ENCODE measurements at places on chromosomes 5 and 9.

DNA sequence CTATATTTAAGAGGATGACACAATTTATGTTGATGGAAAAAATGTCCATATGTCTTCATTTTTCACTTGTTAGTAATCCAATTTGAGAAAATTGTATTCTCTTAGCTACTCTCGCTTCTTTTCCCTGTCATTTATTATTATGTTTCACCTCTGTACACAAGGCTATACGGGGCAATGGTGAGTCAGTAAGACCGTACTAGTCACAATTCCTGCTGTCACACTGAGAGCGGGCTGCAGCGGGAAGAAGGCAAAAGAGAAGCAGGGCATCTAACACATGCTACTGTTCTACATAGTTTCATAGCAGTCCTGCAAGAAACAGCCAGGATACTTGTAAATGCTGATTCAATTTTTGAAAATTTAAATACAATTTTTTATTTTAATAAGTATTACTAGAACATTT lies 23.3 kb upstream of the PRDM9 start:
- DNase-seq = no peak

DNA sequence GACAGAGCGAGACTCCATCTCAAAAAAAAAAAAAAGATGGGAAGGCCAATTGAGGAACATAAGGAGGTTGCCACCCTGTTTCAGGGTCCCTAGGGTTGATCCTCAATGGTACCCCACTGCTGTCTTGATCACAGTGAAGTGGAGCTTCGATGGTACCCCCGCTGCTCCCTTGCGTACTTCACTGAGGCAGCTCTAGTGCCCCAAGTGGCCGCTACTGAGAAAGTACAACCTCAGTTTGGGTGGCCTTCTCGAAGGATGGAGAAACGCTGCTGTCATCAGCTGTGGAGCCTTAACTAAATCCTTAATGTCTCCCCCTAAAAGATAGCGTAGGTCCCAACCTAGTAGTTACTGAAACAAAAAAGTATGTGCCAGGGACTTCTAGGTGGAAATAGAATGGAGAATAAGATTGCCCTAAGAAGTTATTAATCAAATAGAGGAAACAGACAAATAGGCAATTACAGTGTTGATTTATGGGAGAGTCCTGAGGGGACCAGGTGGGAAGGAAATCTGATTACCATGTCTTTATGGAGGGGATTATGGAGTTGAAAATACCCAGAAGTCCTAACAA lies 6.3 kb downstream of the TESK1 start:
- peak; percentile 46 for DNase-seq

DNA sequence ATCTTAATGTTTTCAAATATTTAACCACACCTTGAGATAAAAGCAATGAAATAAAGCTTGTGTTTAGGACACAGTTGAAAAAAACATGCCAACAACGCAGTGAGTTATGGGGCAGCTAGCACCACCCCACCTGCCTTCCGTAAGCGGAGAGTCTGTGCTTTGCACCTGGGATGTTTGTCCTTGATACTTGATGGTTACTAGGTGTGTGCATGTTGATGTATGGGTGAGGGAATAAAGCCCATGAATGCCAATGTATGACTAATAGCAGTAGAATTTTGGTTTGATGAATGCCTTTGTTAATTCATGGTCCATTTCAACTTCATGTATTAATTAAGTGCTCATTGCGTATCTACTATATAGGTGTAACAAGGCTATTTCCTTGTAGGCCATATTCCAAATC lies 74.0 kb downstream of the PCSK5 start:
- DNase-seq = no peak

- DNase-seq = no peak
These were observed 216.9 kb downstream of the NR3C1 start for GRCh38 chr5:143186623-143187022.

- peak; percentile 47 for DNase-seq
These were observed at the start of gene PCDHGA7 for GRCh38 chr5:141382469-141383294. Gene PCDHGA7 (plus strand): TSS chr5:141382742. CDS start chr5:141382900, 158 bp downstream.

GRCh38 chr9:16602494-16602893 lies 268.0 kb downstream of the BNC2 start:
- DNase-seq = no peak

- DNase-seq = no peak
These were observed 8.7 kb downstream of the KCNMB1 start for GRCh38 chr5:170380361-170380951.

DNA sequence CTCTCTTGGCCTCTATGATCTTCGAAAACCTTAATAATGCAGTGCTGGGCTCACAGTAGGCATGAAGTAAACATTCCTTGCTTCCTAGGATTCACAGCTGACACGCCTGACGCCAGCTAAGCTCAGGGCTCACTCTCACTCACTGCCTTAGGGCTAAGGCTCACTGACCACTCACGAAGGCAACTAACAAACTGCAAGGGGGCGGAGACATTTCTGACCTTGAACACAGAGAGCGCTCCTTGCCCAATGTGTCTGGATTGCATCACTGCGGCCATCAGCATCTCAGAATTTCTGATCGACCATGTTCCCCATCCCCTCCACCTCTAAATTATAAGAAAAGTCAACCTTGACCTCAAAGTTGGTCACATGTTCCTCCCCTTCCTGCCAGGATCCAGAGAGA lies 372.6 kb downstream of the EBF1 start:
- DNase-seq = no peak

DNA sequence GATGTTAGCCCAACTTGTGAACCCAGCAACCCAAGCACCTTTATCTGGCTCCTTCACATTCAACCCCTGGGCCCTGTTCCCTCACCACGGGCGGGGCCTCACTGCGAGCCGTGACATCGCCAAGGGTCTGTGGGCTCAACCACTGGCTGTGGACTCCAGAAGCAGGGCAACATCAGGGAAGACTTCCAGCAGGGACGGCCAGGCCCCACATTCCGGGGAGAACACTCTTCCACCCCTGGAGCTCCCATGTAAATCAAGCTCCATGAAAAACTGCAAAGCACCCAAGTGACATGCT lies 175.3 kb downstream of the ERCC6L2 start:
- DNase-seq = no peak

GRCh38 chr5:177189416-177189815 lies 55.8 kb downstream of the NSD1 start:
- DNase-seq = no peak

- no peak for DNase-seq
These were observed 22.5 kb upstream of the POMT1 start for GRCh38 chr9:131480258-131480657.

DNA sequence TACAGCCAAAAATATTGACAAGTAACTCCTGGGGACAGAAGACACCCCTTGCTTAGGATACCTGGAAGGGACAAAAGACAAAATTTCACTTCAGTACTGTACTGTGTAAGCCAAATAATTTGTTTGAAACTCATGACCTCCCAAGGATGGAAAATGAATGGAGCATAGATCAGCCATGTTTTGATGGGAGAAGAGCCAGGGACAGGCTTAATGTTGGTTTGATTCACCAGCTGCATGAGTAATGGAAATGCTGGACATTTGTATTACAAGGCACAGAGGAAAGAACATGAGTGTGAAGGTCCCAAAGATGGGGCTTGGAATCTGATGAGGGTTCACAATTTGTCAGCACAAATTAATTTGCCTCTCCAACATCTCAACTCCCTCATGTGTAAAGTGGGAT lies 122.8 kb downstream of the ENC1 start:
- no peak for DNase-seq

GRCh38 chr5:157820593-157821252 lies 38.2 kb downstream of the CLINT1 start:
- peak; percentile 26 for DNase-seq

GRCh38 chr5:172740428-172741205 lies 30.4 kb downstream of the DUSP1 start:
- no peak for DNase-seq

DNA sequence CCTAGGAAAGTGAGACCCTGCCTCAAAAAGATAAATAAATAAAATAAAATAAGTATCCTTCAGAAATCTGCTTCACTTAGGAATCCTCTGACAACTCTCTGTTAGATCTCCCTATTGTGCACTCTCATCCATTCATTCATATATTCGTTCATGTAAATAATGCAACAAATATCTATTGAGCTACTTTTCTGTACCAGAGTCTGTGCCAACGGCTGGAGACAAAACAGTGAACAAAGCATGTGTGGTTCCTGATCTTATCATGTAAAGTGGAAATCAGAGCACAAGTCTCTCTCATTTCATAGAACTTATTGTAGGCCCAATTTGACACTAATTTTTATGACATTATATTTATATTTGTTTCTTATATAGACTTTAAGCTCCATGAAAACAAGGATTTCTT lies 40.3 kb upstream of the DAB2 start:
- no peak for DNase-seq

DNA sequence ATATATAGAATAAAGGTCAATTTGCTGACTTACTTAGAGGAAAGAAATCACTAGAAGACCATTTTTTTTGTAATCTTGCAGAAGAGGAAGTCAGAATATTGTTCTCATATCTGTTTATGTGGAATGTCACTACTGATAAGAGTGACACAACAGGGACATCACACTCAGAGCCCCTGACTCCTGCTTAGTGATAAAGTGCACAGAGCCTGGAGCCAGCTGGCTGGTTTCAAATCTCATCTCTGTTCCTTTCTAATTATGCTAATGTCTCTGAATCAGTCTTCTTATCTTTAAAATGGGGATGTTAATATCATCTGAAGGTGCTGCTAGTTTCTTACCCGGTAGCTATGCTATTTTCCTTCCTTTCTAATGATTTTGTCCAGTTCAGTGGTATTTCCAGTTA lies 58.6 kb upstream of the LIFR start:
- no peak for DNase-seq

DNA sequence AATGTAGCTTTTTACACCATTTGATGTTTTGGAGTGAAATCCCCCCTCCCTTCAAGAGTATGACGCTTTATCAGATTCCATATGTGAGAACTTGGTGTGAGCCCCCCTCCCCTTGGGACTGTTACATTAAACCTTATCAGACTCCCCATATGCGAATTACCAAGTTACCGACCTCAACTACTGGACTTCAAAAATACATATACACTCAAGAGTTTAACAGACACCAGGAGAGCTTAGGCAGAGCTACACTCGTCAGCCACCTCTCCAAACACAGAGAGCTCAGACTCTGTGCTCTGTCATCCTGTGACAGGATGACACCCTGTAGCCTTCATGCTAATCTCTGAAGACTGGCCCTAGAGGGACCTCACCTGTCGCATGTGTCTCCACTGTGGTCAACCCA lies 50.2 kb downstream of the FAM114A2 start:
- DNase-seq = no peak

All from GM10248 (cell line).